ENCODE measurements at places on chromosomes 13 and 19.

GRCh38 chr19:45769821-45770191 lies 754 bp upstream of the SIX5 start:
- DNase-seq: peak; percentile 47

DNA sequence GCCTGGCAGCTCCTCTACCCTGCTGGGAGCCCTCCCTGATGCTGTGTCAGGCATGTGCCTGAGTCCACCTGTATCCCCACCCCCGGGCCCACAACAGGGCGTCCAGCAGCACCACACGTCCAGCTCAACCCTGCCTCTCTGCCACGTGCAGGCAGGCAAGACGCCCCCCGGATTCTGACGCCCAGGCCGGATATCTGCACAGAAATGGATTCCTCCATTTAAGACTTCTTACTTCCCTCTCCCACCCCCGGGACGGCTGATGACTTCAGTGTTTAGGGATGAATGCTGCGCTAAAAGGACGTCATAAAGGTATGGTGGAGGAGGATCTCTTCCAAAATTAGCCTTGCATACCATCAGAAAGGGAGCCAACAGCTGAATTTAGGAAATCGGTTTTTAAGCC lies 10.2 kb downstream of the PEPD start:
- no peak for DNase-seq

DNA sequence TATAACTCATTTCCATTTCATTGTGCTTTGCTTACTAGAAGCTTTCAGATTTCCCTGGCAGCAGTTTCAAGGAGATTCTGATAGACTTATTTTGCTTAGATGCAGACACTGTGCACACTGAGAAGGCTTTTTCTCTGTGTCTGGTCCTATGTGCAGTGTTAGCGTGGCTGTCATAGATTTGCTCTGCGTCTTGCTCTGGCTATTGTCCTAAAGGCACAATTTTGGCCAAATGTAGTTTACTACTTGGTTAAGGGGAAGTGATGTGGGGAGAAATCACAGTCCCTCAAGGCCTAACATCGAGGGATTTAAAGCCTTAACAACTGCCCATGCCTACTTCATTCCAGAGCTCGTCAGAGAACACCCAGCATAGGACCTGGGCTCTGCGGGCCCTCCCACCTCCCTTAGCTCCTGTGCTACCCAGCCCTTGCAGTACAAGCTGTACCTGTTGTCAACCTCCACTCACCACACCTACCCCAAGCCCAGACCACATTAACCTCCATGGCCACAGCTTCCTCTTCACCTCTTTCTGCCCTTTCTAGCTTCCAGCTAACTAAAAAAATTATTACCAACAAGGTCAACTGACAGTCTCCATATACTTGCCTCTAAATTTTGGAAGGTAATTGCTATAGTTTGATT lies 38.9 kb upstream of the KATNAL1 start:
- DNase-seq: peak; percentile 60

- DNase-seq: no peak
These were observed at the start of gene ICAM4 for GRCh38 chr19:10286803-10287737. TSS of gene ICAM4 (plus strand) at chr19:10286955. CDS start at chr19:10287013, 58 bp downstream.

DNA sequence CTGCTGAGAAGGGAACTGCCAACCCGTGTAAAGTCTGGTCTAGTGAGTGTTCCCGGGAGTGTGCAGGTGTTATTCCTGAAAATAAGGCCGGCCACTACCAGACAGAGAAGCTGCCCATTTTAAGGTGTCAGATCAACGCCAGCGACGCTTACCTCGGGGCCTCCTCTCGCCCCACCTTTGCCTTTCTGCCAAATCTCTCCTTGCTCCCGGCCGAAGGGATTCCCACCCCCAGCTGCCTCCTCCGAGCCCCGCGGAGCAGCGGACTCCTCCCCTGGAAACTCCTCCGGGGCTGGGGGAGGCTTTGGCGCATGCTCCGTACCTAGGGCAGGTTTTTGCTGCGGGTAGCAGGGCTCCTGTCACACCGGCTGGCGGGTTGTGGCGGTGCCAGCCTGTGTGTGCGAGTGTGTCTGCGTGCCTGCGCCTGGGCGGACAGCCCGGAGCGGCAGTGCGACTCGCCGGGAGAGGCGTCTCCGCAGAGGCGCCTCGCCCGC lies at the start of gene HS6ST3:
Gene HS6ST3, plus strand, starts transcription at position 359 of the 491 bp plus-strand sequence.
- peak; percentile 14 for DNase-seq

GRCh38 chr19:4581666-4582553 lies 22.4 kb upstream of the SEMA6B start:
- peak; percentile 18 for DNase-seq

DNA sequence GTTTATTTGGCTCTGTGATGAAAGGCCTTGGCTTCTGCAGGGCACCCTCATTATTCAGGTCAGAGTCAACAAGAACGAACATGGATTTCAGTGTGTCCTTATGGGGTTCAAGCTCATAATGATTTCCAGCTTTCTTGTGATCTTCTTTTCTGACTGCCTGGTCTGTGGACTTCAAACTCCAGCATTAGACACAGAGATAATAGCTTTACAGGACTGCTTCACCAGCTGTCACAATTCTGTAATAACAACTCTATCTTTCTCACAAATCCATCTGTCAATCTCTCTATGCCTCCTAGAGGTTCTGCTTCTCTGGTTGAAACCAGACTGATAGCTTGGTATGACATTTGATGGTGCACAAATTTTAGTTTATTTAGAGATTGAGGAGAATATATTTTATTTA lies 13.1 kb upstream of the SLITRK6 start:
- DNase-seq: no peak

GRCh38 chr19:58579473-58580142 lies 6.5 kb upstream of the MZF1 start:
- DNase-seq: no peak

- DNase-seq: no peak
These were observed 5.4 kb downstream of the TM9SF2 start for GRCh38 chr13:99506634-99507033.

GRCh38 chr19:48683349-48683748 lies 10.5 kb upstream of the NTN5 start:
- no peak for DNase-seq

DNA sequence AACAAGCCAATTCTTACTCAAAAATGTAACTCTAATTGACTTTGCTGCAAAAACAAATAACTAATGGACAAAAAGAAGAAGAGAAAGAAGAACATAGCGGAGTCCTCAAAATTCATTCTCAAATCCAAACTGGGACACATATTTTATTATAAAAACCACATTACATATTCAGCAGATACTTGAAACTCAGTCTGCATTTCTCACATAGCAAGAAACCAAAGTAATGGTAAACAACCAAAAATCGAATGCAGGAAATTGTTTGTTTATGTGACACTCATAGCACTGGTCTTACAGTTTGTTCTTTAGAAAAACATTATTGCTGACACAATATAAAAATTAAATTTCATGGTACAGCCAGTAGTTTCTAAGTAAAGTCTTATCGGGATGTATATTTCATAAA lies 789.8 kb downstream of the SLITRK6 start:
- no peak for DNase-seq

GRCh38 chr13:37925878-37926473 lies 56.4 kb upstream of the TRPC4 start:
- no peak for DNase-seq

GRCh38 chr19:35945121-35945790 lies 9.1 kb downstream of the LRFN3 start:
- no peak for DNase-seq

DNA sequence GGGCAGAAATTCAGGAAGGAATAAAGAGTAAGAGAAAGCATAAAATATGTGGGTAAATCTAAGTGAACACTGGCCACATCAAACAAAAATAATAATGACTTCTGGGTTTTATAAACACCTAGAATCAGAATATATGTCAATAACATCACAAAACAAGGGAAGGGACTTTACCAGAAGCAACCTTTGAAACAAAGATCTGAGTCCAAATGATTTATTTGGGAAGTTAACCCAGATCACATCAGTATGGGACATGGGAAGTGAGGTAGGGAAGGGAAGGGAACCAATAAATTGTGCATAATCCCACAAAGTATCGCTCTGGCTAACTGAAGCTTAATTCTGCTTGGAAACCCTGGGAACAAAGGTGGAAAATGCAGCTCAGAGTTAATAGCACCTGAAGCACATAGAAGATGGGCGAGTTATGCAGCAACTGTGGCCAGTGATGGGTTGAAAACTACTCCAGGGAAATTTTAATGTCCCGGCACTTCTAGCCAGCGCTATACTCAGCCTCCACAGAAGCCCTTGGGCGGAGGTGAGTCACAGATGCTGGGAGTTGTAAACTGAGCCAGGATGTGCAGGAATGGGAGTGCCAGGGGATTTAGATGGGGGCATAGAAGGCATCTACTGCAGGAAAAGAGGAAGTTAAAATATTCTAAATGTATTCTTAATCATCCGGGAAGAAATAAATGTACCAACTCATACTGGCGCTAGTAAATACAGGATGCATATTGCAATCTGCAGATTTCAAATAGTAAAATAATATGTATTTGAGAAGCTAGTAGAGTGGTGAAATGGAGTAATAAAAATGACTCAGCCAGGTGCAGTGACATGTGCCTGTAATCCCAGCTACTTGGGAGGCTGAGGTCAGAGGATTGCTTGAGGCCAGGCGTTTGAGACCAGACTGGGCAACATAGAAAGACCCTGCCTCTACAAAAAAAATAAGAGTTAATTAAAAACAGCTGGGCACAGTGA lies 34.2 kb upstream of the CEBPG start:
- peak; percentile 72 for DNase-seq

DNA sequence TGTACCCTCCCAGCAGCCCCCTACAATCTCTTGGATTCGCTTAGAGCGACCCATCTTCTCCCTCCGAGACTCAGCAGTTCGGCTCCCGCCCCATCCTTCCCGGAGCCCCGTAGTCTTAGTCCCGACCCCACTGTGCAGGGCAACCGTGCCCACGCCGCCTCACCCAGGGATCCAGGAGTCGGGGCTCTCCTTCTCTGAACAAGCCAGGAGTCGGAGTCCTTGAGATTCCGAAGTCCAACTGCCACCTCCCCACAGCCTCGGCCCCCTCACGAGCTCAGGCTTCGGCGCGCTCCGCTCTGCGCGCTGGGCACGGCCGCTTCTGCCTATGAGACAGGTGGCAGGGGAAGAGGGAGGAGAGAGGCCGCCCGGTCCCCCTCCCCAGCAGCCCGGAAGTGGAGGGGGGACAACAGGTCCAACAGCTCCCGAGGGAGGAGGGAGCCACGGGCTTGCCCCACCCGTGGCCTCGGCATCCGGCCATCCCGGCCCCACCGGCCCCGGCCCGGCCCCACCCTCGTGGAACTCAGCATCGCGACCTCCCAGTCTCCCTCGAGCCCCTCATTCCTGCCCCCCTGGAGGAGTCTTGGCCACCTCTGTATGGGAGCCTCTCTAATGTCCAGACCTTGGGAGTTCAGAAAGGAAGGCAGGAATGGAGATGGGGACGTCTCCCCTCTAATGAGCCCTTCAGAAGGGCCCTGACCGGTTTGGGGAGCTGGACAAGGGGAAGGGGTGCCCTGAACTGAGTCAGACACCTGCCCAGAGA lies at the start of gene PHLDB3:
Gene PHLDB3, minus strand, starts transcription at position 321 of the 760 bp plus-strand sequence. CDS start 628 bp downstream, outside the sequence.
- DNase-seq: no peak

DNA sequence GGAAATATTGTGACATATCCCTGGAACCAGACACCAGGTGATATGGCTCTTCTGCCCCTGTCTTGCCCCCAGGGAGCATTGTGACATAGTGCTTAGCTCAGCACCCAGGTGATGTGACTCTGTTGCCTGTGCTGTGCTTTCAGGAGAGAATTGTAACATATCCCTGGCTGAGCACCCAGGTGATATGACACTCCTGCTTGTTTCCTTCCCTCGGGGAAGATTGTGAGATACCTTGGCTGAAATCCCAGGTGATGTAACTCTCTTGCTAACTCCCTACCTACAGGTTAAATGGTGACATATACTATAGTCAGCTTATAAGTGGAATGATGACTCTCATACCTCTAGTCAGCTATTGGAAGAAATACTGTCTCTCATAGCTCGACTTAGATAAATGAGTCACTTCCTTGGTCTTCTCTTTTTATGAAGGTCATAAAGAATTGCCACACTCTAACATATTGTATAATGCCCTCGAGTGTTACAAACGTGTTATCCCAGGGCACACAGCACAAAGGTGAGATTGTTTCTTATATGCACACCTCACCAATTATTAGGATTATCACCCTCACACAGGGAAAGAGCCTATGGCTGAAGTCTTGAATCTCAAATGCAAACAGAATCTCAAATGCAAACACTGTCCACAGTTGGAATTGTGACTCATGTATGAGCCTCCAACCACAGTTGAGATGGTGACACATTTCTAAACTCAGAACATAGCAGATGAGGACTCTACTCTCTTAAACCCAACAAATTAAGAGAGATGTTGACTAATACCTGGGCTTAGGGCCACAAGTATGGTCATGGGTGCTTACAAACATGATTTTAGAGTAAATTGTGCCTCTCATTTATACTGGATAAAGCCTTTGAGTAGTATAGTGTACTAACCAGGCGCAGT lies 32.7 kb upstream of the ZNF254 start:
- peak; percentile 99 for DNase-seq

DNA sequence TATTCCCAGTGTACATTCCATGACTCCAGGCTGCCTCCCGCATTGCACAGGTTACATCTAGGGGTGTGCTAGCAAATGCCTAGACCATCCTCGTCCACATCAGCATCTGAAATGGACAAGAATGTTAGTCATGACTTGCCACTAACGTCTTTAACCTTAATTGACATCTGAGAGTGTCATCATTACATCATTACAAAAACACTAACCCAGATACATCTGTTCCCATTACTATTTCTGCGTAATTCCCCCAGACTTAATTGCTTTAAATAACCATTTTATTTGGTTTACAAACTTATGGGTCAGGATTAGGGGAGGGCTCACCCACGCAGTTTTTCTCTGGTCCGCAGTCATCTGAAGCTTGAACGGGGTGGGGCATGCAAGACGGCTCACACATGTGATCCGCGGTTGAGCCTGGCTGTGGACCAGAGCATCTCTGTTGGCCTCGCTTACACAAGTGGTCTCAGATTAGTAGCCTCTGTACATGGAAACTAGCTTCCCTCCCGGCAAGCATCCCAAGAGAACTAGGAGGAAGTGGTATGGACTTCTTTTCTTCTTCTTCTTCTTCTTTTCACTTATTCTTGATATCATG lies 15.9 kb downstream of the KL start:
- no peak for DNase-seq

DNA sequence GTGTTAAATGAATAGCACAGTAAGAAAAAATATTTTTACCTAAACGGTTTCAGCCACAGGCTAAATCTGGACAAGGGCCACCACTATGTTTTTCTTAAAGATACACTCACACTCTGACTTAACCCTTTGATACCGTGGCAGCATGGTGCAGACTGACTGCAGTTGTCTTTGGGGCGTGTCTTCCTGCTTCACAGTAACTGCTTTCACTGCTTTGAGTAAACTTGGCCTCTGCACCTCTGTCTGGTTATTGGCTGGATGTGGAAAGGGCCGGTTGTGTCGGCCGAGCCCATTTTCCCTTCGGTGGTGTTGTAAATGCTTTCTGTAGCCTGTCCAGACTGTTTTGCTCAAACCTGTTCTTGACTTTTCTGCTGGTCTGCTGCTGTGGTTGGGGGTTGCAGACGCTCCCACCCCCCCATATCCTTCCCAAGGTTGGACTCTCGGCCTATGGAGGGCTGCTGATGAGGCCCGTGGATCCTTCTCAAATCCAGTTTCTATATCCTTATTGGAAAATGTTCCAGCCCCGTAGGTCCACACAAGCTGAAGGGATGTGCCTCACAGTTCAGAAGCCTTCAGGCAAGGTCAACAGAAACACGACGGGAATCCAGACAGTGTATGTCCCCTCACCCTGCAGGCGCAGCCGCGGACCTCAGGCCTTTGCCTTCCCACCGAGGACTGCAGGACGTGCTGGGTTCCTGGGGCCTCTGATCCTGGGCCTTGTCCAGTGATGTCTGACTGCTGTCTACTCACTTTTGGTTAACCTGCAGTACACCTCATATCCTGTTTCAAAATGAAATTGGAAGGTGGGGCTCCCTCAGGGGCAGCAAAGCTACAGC lies 90.2 kb upstream of the RNF113B start:
- peak; percentile 48 for DNase-seq

GRCh38 chr19:6236310-6237291 lies 43.2 kb downstream of the MLLT1 start:
- no peak for DNase-seq

Measured in mammary epithelial cell (primary cell).